ENCODE measurements at places on chromosomes 7 and 10. TPM values are rescaled to one million over a fixed set of nuclear protein-coding genes. Genes with fewer than 3 reads are reported as not detected.

The SLC26A5 gene
- total RNA-seq, result 1.9 TPM

The FKBP6 gene
- not detected for total RNA-seq

The PRTFDC1 gene
- 2.7 TPM for total RNA-seq

GRCh38 chr7:135980665-135981180, 3.6 kb upstream of the MTPN start:
- peak overlapping the region; percentile 19 for H3K4me3 ChIP-seq
- H3K27ac ChIP-seq, result peak overlapping the region; percentile 63
- no peaks in the 10 kb centered on the region for H3K27me3 ChIP-seq

GRCh38 chr7:4071370-4072058, 610.6 kb upstream of the FOXK1 start:
- H3K4me1 ChIP-seq, result no peaks in the 10 kb centered on the region
- no peak for DNase-seq
- H3K36me3 ChIP-seq, result no peaks in the 10 kb centered on the region
- H3K4me3 ChIP-seq, result no peak overlapping the region
- H3K27ac ChIP-seq, result no peak overlapping the region

DNA sequence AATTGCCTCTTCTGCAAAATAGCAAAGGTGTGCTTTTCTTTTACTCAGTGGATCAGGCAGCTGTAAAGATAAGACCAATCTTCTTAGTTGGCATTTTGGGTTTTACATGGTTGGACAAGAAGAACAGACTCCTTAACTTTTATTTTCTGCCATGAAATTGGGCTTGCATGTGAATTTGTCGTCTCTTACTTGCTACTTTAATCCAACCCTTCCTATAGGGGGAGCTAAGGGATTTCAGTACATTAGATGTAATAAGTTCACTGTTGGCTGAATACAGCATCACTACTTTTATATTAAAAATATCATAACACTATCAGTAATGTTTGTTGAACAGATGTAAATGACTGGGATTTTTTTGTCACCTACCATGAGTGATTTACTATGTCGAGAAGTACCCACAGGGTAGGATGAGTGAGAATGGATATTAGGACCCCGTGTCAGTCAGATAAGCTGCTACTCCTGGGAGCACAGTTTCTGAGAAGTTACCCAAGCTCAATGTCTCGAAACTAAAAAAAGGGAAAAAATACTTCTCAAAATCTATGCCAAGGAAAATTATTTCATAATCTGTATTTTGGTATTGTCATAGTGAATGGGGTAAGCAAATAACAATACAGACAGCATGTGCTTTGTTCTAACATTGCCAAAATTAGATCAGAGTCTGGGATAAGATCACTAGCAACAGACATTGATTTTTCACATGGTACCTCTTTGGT, 127.4 kb upstream of the AGR3 start:
- no peak overlapping the region for H3K4me3 ChIP-seq
- H3K36me3 ChIP-seq, result no peaks in the 10 kb centered on the region
- peak overlapping the region; percentile 62 for H3K27ac ChIP-seq
- peaks cover 17% of the 10 kb centered on the region for H3K4me1 ChIP-seq

DNA sequence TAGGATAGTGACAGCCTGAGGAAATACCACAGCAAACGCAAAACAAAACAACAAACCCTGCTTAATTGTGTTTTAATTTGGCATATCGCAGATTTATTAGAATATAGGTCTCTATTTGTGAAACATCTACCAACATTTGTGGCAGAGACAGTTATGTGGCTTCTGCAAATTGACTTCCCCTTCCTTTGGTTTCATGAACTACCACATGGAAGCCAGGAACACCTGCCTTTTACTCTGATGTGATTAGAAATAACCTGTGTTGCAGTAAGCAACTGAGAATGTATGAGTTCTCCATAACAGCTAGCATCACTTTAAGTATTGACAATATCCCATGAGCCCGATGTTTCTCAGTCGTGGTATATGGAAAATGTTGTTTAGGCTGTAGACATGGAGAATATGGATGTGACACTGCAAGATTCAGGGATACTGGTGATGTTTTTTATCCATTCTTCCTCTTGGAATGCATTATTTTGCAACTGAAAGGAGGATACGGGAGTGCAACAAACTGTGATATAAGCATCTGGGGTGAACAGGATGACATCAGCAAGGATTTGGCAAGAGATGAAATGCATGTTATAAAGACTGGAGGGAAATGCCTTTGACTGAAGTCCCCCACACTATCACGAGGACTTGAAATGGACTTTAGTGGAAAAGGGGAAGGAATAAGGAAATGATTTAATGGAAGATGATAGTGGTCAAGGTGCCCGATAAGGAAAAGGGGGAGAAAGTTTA, 95.9 kb downstream of the CUBN start:
- no peak overlapping the region for H3K4me3 ChIP-seq
- H3K4me1 ChIP-seq, result peaks cover 34% of the 10 kb centered on the region
- H3K27me3 ChIP-seq, result no peaks in the 10 kb centered on the region
- no peak overlapping the region for H3K27ac ChIP-seq
- no peaks in the 10 kb centered on the region for H3K36me3 ChIP-seq

DNA sequence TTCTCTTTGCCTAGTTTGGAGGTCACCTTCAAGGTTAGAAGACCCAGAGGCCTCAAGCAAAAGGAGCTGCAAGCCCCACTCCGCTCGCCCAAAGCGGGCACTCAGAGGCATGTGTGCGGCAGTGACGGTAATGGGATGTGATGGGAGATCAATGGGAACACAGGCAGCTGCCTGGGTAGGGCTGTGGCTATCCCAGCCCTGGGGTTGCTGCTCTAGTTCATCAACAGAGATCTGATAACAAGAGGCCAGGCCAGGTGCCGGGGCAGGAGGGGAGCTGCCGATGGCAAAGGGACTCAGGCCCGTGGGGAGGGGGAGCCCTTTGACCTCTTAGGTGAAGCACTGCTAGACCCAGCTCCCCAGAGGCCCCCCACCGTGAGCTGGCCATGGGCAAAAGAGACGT, 52.0 kb upstream of the GNA12 start:
- no peak overlapping the region for H3K27ac ChIP-seq
- H3K27me3 ChIP-seq, result peaks cover 4% of the 10 kb centered on the region
- no peak overlapping the region for H3K4me3 ChIP-seq

GRCh38 chr7:80018941-80019808, 115.5 kb upstream of the GNAI1 start:
- no peak overlapping the region for H3K27ac ChIP-seq
- no peak for DNase-seq
- no peaks in the 10 kb centered on the region for H3K4me1 ChIP-seq

DNA sequence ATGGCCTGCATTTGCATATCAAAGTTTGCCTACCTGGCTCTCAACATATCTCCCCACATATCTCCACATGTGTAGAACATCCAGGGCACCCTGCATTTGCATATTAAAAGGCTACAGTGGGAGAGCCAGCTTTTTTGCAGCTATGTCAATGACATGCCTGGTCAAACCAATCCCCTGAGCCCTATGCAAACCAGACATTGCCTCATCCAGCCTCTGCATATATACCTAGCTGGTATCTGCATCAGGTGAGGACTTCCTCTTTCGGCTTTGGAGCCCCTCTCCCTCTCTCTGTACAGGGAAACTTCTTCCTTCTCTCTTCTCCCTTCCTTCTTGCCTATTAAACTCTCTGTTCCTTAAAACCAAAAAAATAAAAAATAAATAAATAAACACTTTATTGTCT, 142.7 kb upstream of the STEAP4 start:
- H3K27me3 ChIP-seq, result no peaks in the 10 kb centered on the region
- no peak overlapping the region for H3K27ac ChIP-seq
- DNase-seq, result no peak
- H3K36me3 ChIP-seq, result no peaks in the 10 kb centered on the region

The SSC4D gene
- total RNA-seq, result 1.1 TPM

GRCh38 chr10:84262190-84262956, 17.5 kb downstream of the RGR start:
- H3K27ac ChIP-seq, result no peak overlapping the region
- H3K27me3 ChIP-seq, result peaks cover 3% of the 10 kb centered on the region
- peaks cover 4% of the 10 kb centered on the region for H3K4me1 ChIP-seq

The CLRN3 gene
- total RNA-seq, result not detected

The PSMG3 gene
- total RNA-seq, result 20.3 TPM

The ZSCAN25 gene
- total RNA-seq, result 18.3 TPM
